ENCODE measurements at places on chromosomes 16 and 17.
A peak's percentile ranks its signal among the peaks of the same experiment; 100 is the strongest.

DNA sequence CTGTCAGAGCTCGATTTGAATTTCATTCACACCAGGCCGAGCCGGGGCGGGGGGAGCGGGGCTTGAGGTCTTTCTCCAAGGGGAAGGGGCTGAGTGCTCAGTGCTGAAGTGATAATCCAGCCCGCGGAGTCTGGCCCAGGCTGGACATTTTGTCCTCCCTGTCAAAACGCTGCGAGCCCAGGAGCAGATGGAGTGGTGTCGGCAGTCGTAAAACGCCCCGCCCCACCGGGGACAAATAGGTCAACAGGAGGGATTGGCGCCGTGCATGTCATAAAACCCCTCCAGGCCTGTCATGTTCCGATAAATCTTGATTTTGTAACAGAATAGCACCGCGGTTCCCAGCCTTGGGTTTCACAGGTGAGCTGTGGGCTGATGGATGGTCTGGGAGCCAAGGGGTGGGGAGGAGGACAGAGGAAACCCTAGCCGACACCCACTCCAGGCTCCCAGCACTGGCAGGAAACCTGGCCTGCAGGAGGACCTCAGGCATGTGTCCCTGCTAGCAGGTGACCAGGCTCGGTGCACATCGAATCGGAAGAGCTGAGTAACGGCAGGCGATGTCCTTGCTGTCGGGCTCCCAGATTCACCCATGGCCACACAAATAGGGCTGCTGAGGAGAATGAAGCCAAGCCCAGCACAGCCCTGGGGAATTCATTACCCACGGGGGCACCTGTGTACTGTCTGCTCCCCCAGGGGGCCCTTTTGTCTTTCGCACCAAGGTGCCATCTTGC, 341.4 kb downstream of the FOXL1 start:
- no peak for DNase-seq

DNA sequence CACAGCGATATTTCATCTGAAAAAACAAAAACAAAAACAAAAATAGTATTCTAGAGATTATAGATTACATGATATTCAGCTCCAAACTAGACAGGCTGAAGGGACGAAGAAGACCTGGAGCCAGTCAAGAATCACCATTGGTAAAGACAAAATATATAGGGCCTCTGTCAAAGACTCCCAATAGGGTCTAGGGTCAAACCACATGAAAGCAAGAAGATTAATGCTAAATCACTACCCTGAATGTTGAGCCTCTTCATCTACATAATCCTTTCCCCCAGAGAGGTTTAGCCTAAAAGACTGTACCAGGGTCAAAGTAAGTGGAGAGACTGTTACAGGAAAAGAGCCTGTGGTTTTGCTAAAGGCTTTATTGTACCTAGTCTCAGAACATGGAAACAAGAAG, 10.8 kb upstream of the NME1 start:
- no peak for DNase-seq

- no peak for DNase-seq
Measured at GRCh38 chr16:88331989-88332920, 50.5 kb upstream of the ZNF469 start.

- DNase-seq, result no peak
Measured at GRCh38 chr17:47999582-47999981, 28.7 kb downstream of the CDK5RAP3 start.

- no peak for DNase-seq
Measured at GRCh38 chr17:67663457-67663856, 54.3 kb upstream of the NOL11 start.

- no peak for DNase-seq
Measured at GRCh38 chr16:59046335-59046734, 312.2 kb upstream of the GOT2 start.

DNA sequence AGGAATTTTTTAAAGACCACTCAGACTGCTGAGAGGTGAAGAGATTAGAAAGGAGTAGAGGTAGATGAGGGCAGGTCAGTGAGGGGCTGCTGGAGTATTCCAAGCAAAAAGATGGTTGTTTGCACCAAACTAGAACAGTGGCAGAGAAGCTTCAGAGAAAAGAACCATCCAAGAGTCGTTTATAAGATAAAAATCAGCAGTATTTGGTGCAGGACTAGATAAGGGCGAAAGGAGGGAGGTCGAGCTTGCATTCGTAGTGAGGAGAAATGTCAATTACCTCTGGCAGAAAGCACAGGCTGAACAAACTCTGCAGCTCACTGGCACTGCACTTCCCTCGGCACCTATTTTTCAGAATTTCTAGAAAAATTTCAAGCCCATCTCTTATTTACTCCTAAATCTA, 9.6 kb downstream of the TEX2 start:
- no peak for DNase-seq

DNA sequence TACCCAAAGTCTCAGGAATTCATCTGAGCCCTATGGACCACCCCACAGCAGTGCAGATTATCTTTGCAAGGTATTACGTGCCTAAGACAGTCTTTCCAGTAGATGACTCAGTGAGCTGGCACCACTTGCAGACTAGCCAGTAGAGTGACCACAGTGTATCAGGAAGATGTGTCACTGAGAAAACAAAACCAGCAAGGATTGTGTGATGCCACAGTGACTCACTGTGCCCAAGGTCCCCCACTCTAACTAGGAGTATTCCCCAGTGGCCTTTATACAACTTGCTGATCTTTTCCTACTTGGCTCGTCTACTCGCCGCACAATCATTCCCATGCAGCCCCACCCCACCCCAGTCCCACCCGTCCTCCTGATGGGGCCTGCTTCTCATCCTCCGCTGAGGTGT, 26.8 kb upstream of the PRKCA start:
- no peak for DNase-seq

DNA sequence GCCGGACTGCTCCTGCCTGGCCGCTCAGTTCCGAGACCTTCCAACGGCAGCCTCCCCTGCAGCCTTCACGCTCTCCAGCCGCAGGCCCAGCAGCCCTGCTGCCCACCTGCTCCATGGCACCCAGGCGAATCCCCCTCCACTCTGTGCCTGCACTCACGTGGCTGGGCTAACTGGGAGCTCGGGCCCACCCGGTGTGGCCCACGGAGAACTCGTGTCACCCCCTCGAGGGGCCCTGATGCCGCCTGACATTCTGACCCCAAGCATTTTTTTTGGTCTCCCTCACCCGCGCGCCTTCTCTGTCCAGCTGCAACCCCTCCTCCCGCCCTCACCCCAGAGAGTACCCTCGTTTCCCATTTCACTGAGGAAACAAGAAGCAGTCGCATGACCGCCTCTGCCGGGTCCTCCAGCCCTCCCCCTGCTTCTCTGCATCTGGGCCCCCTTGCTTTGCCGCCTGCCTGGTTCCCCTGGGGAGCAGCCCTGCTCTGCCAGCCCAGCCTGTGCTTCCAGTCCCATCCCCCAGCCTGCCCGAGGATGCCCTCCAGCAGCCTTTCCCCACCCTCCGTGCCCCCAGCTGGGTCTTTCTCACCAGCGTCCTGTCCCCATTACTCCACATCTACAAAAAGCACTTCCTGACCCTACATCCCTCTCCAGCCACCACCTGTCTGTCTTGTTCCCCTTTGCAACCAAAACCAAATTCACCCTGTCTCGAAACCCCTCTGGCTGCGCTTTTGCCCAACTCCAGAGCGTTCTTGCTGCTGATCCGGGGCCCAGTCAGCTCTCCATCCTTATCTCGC, 146.4 kb upstream of the CHMP6 start:
- no peak for DNase-seq

GRCh38 chr17:81957691-81958432, 3.1 kb downstream of the NOTUM start:
- DNase-seq, result no peak

DNA sequence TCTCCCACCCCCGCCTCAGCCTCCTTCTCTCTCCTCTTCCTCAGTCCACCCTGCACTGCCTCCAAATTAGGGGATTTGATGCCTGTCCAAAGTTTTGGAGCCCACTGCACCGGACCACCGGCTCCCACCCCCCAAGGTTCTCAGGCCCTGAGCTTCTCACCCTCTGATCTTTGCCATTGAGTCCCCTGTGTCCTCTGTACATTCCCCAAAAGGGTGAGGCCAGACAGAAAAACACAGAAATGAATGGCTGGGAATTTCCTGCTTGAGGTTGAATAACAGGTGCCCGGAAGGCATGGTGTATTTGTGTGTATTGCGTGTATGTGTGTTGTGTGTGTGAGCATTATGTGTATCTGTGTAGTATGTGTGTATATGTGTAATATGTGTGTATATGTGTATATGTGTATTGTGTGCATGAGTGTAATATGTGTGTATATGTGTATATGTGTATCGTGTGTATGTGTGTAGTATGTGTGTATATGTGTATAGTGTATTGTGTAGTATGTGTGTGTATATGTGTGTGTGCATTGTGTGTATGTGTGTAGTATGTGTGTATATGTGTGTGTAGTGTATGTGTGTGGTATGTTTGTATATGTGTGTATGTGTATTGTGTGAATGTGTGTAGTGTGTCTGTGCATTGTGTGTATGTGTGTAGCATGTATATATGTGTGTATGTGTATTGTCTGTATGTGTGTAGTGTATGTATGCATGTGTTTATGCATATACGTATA, 16.0 kb upstream of the CCL17 start:
- DNase-seq, result no peak

- DNase-seq, result no peak
Measured at GRCh38 chr17:47232465-47232864, 21.2 kb upstream of the ITGB3 start.

DNA sequence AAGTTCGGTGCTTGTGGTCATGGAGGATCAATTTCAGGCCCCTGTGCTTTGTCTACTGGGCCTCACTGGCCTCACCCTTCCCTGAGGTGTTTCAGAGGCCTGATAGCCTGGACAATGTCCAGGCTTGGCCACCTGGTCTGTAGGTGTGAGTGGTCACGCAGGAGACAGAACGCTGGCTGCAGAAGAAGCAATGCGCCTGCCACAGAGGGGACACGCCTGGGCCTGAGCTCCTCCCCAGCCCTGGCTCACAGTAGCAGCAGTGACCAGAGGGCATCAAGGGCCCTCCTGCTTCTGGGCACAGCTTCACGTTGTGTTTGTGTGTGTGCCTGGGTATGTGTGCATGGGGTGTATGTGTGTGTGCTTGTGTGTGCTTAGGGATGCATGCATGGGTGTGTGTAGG, 1.9 kb upstream of the PITPNM3 start:
- no peak for DNase-seq

DNA sequence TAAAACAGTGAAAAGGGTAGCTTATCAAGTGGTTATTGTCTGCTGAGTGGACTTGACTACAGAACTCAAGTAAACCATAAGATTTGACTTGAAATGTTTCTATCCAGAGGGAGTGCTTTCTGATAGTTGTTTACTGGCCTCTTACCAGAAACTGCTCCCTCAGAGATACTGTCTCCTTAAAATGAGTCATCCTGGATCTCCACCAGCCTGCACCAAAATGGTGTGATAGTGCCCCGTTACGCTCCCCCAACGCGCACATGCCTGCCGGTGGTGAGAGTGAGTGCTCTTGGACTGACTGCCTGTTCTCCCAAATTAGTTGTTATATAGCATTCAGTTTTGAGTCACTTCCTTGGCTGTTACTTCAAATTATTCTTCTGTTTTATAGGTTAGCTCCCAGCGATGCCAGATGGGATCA, 22.9 kb downstream of the PRCD start:
- DNase-seq, result no peak

GRCh38 chr16:53085369-53085843, 30.6 kb downstream of the CHD9 start:
- no peak for DNase-seq

- peak; percentile 97 for DNase-seq
Measured at GRCh38 chr16:57984443-57985203, 13.7 kb upstream of the CNGB1 start.

- no peak for DNase-seq
Measured at GRCh38 chr17:45786349-45786748, 2.2 kb downstream of the CRHR1 start.

GRCh38 chr16:15644267-15644961, 1.5 kb upstream of the MARF1 start:
- DNase-seq, result no peak

- DNase-seq, result peak; percentile 42
Measured at GRCh38 chr17:39069114-39069756, 82.2 kb downstream of the PLXDC1 start.

- peak; percentile 65 for DNase-seq
Measured at GRCh38 chr17:78383725-78384471, 5.4 kb downstream of the PGS1 start.

DNA sequence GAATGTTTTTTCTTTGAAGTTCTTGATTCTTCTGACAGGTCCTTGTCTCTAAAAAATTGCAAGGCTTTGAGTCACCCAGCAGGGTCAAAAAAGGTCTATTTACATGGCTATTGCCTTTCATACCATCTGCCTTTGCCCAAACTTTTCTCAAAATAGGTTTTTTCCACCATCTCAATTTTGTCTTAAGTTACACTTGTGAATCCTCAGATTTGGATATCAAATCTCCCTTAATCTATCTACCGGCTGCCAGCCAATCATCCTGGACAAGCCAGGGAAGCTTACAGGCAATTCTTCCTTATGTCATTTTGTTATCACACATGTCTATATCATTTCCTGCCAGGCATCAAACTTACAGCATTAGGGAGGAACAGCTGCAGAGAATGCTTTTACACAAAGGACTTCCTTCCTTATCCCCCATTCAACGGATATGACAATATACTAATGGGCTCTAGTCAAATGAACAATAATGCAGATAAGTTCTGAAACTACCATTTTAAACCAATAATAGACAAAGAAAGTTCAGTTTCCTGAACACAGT, 104.1 kb upstream of the CORO6 start:
- peak; percentile 28 for DNase-seq

DNA sequence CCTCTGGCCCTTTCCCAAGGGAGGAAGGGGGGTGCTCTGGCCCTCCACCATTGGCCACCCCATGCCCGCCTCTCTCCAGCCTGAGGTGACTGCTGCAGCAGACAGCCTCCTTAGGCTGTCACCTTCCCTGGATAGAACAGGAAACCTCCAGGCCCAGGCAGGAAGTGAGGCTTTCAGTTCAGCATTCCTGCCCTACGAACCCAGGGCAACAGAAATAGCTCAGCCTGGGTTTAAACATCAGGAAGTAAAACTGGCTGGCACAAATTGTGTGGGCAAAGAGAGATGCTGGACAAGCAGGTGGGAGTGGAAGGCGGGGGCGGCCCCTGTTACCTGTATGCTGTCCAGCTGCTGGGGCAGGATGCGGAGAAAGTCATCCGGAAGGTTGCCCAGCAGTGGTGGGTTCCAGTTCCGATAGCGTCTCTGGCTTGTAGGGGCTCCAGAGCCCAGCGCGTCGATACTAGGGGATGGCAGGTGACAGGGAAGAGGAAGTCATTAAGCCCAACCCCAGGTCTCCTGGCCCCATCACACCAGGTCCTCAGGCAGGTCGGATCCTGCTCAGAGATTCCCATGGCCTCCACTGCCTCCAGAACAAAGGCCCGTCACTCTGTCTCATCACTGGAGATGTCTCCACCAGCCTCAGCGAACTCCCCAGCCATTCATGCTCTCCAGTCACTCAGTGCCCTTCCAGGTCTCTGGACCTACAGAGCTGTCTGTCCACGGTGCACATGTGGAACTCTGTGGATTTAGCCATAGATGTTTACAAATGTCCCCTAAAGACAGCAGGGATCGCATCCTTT, 23.6 kb upstream of the MRPS23 start:
- no peak for DNase-seq

DNA sequence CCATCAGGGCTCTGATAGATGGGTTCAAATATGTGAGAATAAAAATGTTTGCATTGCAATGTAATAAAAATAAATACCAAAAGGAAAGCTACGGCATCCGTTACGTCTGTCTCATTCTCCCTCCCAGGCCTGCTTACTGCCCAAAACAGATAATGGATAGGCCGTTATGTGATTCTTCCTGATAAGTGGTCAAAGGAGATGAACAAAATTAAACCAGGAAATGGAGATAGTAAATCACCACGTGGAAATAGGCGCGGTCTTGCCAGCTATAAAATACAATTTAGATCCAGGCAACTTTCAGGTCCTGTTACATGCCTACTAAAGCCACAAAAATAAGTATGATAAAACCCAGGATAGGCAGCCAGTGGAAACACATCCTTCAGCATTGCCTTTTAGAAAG, 49.5 kb upstream of the CCL1 start:
- DNase-seq, result no peak

All from CD4-positive, alpha-beta T cell treated with Interleukin-6 for 4 hours (primary cell).